Stimulated activated CD8-positive, alpha-beta memory T cell treated with anti-CD3 and anti-CD28 coated beads, Interleukin-12 subunit alpha, Interleukin-12 subunit beta, amount 100 ng/mL, for 4 hours (primary cell): ENCODE measurements at places on chromosomes 13 and 19.

DNA sequence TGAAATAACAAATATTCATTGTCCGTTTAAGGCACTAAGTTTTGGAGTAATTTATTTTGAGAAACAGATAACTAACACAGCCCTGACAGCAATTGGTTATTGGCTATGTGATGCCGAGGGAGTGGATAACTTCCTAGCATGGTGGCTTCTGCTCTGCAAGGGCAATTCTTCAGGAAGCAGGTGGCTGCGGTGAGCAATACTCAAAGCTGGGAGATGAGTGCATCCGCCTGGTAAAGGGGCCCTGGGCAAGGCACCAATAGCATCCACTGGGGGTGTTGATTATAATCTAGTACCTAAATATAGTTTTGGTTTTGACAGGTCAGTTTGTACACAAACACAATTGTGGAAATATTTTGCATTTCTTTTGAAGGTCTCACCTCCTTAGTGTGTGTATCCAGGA lies 41.0 kb downstream of the CCDC70 start:
- no peak for DNase-seq

- DNase-seq: no peak
Observed at GRCh38 chr19:42204664-42205063, 12.8 kb downstream of the DEDD2 start.

DNA sequence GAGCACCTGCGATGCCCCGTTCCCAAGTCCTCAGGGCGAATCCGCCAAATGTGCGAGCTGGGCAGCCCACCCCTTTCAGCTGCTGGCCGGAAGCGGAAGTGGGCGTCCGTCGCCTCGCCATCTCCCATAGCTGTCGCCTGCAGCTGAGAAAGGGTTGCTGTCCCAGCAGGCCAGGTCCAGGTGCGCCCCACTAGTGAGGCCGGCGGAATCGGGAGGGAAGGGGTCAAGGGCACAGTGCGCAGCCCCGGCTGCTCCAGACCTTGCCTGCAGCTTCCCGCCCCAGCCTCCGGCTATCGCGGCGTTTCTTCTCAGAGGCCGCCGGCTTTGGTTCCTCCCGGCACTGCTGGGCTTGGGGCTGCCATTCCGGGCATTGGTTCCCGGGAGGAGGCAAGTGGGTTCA lies at the start of gene ZNF177:
Gene ZNF177 (plus strand): TSS at position 109 of the 400 bp plus-strand sequence. CDS start 15,299 bp downstream, outside the sequence.
- no peak for DNase-seq

- DNase-seq: no peak
Observed at GRCh38 chr19:1364070-1364704, 19.5 kb upstream of the NDUFS7 start.

GRCh38 chr19:4909156-4909896 lies at the start of gene UHRF1:
UHRF1 (plus strand) TSS chr19:4909501; CDS start chr19:4910886, 1,385 bp downstream.
- no peak for DNase-seq

DNA sequence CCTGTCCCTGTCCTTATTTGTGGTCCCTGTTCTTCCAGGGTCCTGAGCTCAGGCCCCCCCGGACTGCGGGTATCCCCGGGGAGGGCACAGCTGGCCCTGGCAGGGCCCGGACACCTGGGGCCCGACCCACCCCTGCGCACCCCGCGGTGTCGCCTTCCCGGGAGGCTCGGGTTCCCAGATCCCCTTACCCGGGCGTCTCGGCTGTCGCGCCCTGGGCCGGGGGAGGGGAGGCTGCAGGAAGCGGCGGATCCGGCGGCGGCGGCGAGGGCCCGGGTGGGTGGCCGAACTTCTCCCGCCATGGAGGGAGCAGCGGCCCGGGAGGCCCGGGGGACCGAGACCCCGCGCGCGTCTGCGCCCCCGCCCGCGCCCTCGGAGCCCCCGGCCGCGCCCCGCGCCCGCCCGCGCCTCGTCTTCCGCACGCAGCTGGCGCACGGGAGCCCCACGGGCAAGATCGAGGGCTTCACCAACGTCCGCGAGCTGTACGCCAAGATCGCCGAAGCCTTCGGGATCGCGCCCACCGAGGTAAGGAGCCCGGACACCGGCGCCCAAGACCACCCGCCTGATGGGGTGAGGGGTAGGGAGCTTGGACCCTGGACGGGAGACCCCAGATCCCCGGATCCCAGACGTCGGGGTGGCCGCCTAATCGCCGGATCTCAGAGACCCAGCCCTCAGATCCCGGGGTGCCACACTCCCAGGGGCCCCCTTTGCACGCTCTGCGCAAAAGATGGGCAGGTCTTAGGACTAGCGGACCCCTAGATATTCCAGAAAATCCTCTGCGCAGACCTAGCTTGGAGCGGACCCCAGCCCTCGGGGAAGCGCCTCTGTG lies at the start of gene GIPC3:
Gene GIPC3 (plus strand): TSS at position 178 of the 826 bp plus-strand sequence. CDS start 120 bp downstream, at position 298.
- DNase-seq: no peak

DNA sequence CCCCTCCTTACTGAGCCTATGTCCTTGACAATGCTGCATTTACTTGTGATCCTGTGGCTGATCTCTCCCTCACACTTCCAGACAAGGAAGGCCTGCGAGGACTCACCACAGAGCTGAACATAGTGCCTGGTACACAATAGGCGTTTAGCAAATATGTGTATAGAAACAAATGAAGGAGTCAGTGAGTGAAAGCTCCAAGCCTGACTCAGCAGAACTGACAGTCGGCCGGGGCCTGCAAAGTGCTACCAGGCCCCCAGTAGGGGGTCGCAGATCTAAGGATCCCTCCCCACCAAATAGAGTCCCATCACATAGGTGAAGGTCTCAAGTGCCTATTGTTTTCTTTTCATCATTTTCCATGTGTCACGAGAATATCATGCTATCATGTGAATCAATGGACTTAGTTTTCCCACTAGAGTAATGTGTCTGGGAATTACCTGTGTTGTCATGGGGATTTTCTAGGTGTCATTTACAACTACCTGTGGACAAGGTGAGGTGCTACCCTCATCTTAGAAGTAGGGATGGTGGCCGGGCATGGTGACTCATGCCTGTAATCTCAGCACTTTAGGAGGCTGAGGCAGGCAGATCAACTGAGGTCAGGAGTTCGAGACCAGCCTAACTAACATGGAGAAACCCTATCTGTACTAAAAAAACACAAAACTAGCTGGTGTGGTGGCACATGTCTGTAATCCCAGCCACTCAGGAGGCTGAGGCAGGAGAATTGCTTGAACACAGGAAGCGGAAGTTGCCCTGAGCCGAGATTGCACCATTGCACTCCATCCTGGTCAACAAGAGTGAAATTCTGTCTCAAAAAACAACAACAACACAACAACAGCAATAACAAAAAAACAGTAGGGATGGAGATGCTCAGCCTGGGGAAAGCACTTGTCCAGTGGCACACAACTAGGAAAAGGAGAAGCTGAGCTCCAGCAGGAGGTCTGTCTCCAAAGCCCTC lies 50.3 kb upstream of the CYP2A7 start:
- DNase-seq: no peak

DNA sequence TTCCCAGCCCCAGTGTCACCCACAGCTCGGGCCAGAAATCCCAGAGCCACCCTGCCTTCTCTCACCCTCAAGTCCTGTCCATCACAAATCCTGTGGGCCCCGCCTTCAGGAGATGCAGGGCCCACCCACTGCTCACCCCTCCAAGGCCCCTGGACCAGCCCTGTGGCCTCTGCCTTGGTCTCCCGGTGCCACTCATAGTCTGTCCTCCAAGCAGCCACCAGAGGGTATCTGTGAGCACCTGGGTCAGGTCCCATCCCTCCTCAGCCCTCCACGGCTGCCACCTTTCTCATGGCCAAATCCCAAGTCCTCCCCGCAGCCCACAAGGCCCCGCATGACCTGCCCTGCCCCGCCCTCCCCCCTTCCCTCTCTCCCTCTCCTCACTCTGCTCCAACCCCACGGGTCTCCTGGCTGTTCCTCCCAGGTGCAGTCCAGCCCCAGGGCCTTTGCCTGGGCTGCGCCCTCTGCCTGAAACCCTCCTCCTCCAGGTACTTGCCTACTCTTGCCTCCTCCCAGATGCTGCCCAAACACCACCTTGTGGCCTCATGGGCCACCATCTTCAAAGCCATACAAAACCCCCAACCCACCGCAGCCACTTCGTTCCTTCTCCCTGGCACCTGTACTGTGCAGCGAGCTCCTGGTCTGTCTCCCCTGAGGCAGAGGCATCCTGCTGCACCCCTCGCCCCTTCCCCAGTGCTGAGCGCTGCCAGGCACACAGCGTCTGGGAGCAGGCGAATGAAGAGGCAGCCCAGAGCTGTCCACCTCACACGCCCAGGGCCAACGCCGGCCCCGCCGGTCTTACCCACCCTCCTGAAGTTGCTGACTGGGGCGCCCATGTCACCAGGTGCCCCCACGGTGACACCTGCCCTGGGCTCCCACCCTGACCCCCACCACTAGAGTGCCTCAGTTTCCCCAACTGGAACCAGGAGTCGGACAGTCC lies 13.2 kb upstream of the UQCR11 start:
- no peak for DNase-seq

DNA sequence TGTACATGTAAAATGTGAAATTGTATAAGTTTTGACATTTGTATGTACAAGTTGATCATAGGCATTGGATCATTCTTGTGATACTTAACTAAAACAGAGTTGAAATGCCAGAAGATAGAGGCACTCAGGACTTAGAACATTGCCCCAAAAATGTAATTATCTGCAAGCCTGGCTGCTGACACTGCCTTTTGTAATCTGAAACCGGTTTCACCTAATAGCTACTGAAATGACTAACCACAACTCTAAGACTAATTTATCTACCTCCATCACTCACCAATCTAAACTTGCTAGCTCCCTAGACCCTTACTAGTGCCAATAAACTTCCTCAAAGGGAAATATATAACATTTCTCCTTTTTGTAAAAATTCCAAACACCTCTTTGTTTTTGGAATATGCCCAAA lies 2596.2 kb downstream of the PCDH9 start:
- DNase-seq: no peak
